NCI-H187 (cell line): ENCODE measurements at places on chromosomes 7 and 10.
A peak's percentile ranks its signal among the peaks of the same experiment; 100 is the strongest.

GRCh38 chr7:55556492-55556891 lies 15.8 kb downstream of the VOPP1 start:
- DNase-seq: no peak

GRCh38 chr7:41107330-41107937 lies 595.5 kb downstream of the INHBA start:
- DNase-seq: no peak

GRCh38 chr10:60735244-60735643 lies 43.0 kb upstream of the CDK1 start:
- DNase-seq: no peak

GRCh38 chr10:32112055-32112454 lies 55.8 kb upstream of the KIF5B start:
- no peak for DNase-seq

DNA sequence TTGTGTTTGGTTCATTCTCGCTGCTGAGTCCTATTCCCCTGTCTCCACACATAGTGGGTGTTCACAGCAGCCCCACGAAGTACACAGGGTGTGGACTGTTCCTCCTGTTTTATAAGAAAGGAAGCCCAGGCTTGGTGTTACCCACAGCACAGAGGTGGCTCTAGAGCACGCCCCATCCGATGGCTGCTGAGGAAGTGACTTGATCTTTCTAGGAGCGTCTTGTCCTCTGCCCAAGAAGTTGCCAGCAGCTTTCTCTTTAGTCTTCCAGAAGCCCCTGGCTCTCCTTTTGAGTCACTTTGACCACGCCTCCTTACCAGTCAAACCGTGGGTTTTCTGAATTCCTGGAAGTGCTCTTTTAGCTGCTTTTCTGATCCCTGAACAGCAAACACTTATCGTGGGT lies 94.0 kb downstream of the GRK5 start:
- no peak for DNase-seq

- DNase-seq: no peak
Observed at GRCh38 chr10:103602028-103602851, 108.7 kb downstream of the NEURL1 start.

DNA sequence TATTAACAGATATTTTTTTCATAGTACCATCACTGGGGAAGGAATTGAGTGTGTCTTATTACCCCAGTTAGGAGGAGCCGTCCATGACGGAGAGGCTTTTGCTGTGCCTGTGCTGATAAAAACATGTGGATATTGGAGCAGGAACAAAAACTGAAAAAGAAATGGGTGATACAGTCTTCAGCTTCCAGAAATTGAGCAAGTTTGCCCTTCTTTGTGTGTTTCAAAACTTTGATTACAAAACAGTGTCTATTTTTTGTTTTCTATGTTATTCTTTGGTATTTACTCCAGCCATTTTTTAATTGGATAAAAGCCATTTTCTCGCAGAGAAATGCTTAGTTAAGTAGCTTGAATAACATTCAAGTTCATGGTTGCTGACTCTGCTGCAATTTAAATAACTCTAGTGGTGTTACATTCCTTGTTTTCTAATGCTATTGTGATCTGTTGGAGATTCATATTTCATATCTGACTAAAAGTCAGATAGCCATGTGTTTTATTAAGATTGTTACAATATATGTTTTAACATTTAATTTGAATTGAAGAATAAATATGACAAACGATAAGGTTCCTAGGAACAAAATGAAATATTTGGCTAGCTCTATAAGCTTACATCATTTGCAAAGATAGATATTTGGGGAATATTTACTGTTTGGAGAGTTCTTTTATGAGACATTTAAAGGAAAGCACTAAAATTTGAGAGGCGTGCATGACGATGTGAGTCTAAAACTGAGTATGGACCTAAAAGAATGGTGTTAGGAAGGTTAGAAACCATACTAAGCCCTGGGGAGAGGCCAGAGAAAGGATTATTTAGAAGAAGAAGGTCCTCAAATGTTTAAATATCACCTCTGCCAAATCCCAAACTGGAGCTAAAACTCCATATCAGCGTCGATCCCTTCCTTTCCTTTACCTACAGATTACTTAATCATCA lies 747.3 kb upstream of the CELF2 start:
- no peak for DNase-seq

GRCh38 chr10:117540640-117541404 lies 1.7 kb upstream of the EMX2 start:
- DNase-seq: no peak

- no peak for DNase-seq
Observed at GRCh38 chr7:129435414-129435829, 1.2 kb downstream of the STRIP2 start.

DNA sequence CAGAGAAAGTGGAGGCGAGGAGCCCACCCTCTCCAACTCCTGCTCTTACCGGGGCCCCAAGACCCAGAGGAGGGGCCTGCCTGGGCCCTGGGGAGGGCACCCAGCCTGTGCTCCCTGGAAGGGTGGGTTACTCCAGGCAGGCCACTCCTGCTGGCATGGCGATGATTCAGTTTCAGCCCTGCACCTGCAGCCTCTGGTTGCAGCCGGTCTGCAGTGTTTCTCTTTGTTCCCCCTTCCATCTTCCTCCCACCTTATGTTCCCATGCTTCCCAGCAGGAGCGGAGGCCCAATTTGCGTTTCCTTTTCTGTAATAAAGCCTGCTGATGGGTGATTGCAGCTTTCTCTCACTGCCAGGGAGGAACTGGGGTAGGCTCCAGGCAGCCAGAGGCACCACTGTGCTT lies 53.2 kb upstream of the FAM20C start:
- DNase-seq: no peak

GRCh38 chr10:80405626-80406025 lies 2.7 kb upstream of the PRXL2A start:
- DNase-seq: no peak

- DNase-seq: no peak
Observed at GRCh38 chr10:49139028-49139845, 5.4 kb upstream of the FAM170B start.

GRCh38 chr10:80896959-80897358 lies 359.3 kb downstream of the SH2D4B start:
- no peak for DNase-seq

DNA sequence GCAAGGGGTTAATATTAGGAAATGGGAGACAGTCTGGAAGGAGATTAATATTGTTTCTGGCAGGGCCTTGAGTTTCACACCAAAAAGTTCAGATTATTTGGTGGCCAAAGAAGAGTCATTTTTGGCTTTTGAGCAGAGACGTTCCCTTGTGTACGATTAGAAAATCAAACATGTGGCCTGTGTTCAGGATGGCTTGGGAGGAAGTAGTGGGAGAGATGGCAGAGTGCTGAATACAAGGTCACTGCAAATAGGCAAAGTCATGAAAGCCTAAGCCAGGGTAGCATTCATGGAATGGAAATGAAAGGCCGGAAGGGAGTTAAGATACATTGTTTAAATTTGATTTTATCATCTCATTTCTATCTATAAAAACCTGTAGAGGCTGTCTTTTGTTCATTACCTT lies 9.5 kb upstream of the GGCT start:
- no peak for DNase-seq

DNA sequence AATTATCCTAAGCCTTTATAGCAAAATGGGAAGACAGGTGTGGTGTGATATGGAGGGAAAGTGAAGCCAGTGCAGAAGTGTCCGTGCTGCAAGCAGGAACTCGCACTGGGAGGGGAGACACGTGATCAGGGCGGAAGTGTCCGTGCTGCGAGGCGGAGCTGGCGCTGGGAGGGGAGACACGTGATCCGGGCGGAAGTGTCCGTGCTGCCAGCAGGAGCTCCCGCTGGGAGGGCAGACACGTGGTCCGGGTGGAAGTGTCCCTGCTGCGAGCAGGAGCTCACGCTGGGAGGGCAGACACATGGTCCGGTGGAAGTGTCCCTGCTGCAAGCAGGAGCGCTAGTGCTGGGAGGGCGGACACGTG lies 40.5 kb upstream of the PRKAR1B start:
- peak; percentile 70 for DNase-seq

DNA sequence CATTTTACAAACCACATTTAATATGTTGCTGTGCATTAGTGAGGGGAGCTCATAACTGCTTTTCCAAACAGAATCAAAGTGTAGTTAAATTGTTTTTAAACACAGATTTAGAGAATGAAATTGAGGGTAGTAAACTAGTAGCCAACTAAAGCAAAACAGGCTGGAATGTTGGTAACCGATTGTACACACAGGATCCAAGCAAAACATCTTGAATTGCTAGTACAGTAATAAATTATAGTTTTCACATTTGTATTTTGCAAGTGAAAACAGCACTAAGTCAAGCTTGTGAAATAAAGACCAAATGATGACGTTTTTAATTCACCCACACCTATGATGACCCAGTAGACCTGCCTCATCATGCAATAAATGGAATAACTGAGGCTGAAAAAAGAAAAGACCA lies 198.3 kb downstream of the HDAC9 start:
- DNase-seq: no peak

GRCh38 chr10:5585517-5586206 lies 60.9 kb downstream of the CALML3 start:
- DNase-seq: no peak

GRCh38 chr7:157576415-157576814 lies 239.6 kb downstream of the DNAJB6 start:
- DNase-seq: no peak

GRCh38 chr7:148773334-148773733 lies 74.6 kb downstream of the CUL1 start:
- DNase-seq: peak; percentile 86

- no peak for DNase-seq
Observed at GRCh38 chr7:8042796-8043535, 74.4 kb downstream of the GLCCI1 start.

DNA sequence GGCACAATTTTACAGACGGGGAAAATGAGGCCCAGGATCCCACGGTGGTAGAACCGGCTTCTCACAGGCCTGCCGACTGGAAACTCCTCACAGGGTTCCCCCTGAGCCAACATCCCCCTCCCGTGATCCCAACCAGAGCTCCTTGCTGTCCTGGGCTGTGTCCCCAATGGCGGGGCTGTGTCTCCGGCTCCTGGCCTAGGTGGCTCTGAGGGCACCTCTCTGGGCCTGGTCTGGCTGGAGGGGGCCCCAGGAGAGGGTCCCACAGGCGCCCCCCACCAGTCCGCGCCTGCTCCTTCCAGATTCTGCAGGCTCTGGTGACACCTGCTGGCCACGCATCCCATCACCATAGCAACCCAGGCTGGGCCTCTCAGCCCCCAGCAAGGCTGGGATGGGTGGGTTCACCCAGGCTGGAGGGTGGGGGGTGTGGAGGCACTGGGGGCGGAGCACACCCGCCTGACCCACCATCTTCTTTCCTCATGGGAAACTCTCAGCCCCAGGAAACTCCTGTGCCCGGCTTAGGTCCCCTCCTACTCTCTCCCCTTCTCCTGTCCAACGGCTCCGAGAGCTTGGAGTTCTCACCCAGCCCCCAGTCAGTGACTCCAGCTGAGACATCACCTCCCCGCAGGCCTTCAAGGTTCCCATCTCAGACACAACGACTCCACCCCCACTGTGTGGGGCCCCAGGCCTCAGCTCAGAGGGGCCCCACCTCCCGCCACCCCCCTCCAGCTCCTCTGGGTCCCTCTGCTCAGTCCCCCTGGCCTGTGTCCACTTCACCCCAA lies 27.1 kb upstream of the TNRC18 start:
- no peak for DNase-seq

DNA sequence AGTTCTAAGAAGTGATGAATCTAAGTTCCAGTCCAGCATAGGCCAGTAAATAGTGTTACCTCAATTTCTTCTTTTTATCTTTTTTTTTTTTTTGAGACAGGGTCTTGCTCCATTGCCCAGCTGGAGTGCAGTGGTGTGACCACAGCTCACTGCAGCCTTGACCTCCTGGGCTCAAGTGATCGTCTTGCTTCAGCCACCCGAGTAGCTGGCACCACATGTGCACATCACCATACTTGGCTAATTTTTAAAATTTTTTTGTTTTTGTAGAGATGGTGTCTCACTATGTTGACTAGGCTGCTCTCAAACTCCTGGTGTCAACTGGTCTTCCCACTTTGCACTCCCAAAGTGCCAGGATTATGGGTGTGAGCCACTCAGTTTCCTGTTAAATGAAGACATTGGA lies 126.6 kb upstream of the LYZL2 start:
- DNase-seq: no peak

GRCh38 chr7:115191526-115191925 lies 269.6 kb downstream of the MDFIC start:
- DNase-seq: no peak

DNA sequence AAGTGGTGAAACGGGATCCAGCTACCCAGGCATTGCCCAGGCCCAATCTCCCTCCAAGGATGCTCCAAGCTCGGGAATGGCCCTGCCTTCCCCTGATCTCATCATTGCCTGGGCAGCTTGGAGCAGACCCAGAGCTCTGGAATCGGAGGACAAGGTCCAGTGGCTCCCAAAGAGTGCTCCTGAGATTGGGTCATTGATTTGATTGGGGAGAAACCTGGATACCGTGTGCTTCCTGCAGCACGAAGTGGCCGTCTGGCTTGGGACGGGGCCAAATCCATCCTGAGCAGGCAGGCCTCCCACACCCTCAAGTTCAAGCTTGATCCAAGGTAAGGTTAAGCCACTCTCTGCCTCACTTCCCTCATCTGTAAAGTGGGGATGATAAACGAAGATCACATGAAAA lies 69.9 kb downstream of the OAT start:
- no peak for DNase-seq

DNA sequence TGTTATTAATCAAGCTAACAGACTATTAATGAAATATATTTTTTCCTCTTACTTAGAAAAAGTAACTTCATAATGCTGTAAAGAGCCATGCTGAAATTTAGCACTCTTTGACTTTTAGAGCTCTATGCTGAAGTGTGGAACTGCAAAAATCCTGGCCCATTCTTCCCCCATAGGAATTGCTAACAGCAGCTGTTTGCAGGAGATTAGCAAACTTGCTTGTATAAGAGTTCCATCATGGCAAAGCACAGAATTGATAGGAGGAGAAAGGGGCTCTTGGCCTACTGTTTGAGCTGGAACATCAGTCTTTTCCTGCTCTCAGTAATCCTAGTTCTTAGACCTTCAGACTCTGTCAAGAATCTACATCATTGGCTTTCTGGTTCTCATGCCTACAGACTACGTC lies 18.3 kb upstream of the GNAT3 start:
- DNase-seq: no peak

GRCh38 chr10:21159669-21160068 lies 262.6 kb upstream of the NEBL start:
- no peak for DNase-seq

DNA sequence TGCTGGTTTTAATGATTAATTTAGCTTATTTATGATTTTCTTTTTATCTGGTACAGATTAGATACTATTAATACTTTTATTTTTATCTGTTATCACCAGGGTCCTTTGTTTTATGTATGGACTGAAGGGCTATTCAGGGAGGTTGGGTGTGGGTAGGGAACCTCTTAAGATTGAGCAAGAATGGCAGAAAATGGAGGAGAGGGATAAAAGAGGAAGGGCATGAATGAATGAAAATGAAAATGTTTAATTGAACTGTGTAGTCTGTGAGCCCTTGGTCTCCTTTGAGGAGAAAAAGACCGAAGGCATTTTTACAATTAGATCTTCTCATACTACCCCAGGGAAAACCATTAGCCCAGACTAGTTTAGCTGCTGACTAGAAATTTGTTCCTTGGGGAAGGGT lies 93.1 kb downstream of the CDK14 start:
- DNase-seq: no peak

GRCh38 chr7:43647339-43647672 lies 64.4 kb downstream of the STK17A start:
- DNase-seq: no peak

GRCh38 chr7:6637544-6638229 lies 569 bp downstream of the ZNF316 start:
- DNase-seq: no peak
